K562 (cell line): ENCODE measurements at places on chromosomes 3 and 15.

DNA sequence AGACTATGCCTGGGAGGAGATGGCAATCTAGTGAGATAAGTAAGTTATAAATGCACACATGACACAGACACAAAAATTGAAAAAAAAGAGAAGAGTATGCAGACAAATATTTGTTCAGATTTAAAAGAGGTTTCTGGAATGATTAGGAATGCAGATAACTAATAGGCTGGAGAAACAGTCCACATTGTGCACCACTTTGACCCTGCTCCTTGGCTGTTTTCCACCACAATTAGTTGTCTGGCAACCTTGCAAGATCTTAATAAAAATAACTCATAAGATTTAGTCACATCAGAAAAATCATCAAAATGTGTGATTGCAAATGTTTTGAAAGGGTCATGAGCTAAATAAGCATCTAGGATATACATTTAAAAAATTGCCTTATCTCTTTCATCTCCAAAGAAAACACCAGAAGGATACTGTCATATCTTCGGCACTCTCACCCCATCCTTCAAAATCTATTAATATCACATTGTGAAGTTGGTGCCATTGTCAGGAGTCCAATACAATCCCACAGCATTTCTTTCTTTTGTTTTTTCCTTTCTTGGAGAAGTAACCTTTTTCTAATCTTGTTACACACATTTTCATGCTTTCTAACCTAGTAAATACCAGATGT is 153.7 kb upstream of the KCNMB2 start:
- no peak for DNase-seq

DNA sequence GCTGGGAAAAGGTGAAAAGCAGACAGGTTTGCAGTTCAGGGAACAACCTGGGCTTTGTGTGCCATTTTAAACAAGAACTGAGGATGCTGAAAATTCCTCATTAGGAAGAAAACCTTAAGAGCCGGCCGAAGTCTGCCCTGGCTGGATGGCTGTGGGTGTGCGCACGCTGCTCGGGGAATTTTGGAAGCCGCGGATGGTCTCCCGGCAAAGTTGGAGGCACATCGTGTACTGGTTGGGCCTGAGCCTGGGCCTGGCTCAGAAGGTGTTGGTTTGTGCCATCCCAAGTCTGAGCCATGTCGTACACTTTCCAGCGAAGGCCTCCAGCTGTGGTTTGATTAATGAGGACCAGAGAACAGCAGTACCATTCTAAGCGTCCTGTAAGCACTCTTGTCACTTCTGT is 188.2 kb downstream of the ATP10A start:
- DNase-seq, result no peak

DNA sequence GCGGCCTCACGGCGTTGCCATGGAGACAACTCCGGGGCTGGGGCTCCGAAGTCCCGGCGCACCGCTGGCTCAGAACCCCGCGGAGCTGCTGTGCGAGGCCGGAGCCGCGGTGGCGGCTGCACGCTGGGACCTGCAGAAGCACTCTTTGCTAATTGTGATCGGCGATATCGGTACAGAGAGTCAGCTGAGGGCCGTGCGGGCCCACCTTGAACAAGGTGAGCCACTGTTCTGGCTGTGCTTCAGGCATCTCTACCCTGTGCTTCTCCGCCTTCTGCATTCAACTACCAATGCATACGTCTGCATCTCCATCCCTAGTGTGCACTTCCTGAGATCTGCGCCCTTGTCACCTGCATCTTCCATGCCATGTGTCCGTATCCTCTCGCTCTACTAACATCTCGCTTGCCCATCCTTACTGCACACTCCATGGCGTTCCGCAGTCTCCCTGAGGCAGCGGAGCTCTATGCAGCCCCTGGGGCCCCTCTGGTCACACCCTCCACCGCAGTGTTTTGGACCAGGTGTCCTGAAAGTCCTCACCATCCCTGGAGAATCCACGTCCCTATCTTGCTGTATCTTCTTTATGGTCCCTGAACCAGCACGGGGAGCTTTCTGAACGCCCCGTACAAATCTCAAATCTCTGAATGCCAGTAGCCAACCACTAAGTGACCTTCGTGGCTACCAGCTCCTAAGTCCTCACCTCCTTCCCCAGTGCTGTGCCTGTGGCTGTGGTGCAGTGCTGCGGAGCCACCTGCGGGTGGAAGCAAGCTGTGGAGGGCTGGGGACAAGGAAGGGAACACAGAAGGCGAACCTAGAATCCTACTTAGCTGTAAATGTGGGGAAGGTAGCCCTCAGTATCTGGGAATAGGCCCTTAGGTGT is 6.2 kb upstream of the MAP1A start:
- DNase-seq, result peak; percentile 74

DNA sequence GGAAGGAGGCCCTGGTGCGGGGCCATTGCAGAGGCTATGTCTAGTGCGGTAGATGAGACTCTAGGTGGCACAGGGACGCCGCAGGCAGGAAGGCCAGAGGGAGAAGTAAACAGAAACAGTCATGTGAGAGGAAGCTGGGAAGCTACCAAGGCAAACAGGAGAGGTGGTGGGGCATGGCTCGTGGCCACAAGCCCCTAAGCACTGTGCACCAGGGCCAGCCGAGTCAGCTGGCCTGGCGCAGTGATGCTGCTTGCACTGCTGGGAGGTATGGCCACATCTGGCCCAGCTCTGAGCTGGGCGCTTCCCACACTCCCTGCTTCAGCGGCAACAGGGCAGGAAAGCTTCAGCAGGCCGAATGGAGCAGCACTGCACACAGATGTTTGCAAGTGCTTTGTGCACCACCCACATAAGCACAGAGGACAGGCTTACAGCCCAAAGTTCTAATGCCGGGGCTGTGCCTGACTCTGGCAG is 76.6 kb downstream of the SRGAP3 start:
- no peak for DNase-seq

DNA sequence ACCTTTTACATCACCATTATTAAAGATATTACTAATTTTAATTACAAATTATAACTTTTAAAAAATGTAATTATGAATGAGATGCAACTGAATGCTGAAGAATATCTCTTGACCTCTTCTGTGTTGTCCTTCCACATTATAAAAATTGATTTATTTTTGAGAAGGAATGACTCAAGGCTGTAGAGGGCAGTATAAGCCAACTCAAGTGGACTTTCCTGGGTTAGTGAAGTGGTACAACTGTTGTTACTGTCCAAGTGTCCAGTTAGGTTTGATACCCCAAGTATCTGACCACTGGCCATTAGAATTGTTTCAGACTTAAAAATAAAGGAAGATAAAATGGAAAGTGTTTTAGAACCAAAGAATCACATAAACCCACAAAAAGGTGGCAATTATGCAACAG is 51.9 kb downstream of the BBX start:
- DNase-seq, result peak; percentile 10

DNA sequence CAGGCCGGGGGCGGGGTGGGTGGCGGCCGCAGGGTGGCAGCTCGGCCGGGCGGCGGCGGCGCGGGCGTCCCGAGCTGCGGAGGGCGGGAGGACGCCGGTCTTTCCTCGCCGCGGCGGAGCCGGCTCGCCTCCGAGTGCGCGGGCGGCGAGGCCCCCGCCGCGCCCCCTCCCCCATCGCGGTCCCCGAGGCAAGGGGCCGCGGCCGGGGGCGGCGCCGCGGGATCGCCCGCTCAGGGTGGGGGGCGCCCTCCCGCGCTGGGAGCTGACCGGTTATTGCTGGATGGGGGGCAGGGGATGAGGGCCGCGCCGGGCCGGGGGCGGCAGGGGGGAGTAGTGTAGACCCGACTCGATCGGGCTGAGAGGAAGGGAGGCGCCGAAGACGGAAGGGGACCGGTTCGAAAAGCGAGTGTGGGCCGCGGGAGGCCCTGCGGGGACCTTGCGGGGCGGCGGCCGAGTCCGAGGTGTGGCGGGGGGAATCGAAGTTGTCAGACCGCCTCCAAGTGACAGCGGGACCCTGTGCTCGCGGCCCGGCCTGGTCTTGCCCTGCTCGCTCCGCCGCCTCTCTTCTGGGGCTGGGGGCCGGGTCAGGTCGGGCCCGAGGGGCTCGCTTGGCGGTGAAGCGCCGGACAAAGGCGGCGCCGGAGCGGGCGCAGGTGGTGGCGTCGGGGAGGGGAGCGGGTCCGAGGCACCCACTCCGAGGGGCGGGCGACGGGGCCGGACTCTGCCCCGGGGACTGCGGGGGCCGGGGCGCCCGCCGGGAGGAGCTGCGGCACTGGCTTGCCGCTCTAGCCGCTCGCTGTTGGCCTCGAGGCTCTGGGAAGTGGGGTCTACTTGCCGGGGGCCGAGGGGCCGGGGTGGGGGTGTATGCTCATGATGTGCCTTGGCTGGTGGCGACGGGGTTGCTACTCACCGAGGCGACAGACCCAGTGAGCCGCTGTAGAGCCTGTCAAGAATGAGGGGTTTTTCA is 1.1 kb downstream of the BAHD1 start:
- DNase-seq, result peak; percentile 76

DNA sequence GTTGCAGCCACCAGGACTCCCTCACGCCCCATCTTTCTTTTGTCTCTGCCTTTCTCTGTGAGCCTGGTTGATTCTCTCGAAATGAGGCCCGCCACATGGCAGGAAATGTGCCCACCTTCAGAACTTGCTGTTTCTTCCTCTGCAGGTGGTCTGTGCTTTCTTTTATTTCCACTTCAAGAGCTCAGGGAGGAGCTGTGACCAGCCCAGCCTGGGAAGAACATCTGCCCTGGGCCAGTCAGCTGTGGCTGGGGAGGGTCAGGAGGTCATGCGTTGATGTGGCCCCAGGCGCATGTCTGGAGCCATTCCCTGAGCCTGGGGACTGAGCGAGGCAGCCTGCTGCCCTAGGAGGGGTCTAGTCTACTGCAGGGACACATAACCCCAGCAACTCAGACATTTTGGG is 8.0 kb downstream of the FBLN2 start:
- peak; percentile 47 for DNase-seq

GRCh38 chr3:3276630-3277029 is 97.1 kb upstream of the CRBN start:
- no peak for DNase-seq

GRCh38 chr3:179146911-179147513 is 1.1 kb upstream of the PIK3CA start:
- peak; percentile 65 for DNase-seq

- DNase-seq, result no peak
These were observed 357.0 kb downstream of the TIGIT start for GRCh38 chr3:114650808-114651207.

DNA sequence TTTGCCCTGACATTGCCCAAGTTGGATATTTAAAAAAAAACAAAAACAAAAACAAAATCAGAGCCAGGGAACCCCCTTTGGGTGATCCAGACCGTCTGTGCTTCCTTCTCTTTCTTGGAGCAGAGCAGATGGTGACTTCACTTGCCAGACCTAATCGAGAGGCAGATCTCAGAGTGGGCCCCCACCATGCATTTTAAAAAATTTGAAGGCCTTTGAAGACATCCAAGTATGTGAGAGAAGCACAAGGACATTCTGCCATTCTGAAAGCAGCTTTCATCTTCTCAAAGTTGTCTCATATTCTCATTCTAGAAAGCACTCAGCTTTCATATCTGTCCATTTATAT is 93.3 kb downstream of the SV2B start:
- DNase-seq, result no peak

GRCh38 chr3:10116138-10116460 is 624 bp downstream of the BRK1 start:
- DNase-seq, result peak; percentile 54

- no peak for DNase-seq
These were observed 142.4 kb upstream of the TMC3 start for GRCh38 chr15:81516461-81516860.

- DNase-seq, result peak; percentile 82
These were observed 1.3 kb downstream of the BHLHE40 start for GRCh38 chr3:4980229-4981203.

DNA sequence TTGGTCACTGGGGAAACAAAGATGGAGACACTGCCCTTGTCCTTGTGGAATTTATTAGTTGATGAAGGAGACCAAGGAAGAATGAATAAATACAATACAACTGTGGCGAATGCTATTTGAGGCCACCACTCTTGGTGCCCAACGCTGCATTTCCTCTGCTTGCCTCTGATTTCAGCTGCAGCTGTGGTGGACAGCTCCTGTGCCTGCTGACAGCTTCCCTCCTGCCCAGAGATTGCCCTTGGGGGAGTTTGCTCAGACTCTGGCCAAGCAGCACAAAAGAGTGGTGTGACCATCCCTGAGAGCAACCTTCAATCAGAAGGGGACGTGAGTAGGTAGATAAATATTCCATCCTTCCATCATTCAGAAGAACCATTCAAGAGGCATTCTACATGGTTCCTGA is 64.6 kb upstream of the FHIT start:
- no peak for DNase-seq

DNA sequence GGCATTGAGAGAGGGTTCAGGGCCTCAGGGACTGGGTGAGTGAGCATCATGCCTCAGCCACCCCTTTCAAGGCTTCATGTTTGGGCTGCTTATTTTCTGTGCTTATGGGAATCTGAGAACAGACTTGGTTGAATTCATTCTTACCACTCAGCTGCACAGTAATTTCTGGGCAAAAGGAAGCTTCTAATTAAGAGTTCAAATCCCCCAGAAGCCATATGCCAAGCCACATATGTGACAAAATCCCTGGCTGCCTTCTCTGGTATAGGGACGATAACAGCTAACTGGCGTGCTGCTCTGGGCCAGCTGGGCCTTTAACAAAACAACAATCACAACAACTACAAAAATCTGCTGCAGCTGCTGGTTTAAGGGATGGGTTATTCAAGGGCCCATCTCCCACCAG is 181.0 kb upstream of the ANKRD28 start:
- no peak for DNase-seq

DNA sequence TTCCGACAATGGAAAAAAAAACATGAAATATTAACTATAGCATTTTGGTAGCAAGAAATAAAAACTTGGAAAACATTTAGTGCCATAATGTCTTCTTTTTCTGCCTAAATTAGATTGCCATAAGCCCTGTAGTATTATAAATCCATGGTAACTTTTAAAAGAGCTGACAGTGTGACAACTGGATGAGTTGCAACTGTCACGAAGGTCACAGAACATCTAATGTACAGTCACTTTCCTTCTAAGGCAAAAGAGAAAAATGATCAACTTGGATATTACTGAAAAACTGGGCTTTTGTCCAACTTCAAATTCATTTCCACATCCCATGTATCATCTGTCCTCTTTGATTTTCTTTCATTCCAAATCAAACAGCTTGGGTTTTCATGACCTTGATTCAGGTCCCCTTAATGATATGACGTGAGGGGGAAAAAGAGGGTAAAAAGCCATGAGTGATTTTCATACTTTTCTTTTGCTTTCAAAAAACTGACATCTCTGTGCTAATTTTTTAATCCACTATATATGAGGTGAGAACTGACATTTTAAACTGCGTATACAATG is 602 bp downstream of the CPB1 start:
- no peak for DNase-seq

DNA sequence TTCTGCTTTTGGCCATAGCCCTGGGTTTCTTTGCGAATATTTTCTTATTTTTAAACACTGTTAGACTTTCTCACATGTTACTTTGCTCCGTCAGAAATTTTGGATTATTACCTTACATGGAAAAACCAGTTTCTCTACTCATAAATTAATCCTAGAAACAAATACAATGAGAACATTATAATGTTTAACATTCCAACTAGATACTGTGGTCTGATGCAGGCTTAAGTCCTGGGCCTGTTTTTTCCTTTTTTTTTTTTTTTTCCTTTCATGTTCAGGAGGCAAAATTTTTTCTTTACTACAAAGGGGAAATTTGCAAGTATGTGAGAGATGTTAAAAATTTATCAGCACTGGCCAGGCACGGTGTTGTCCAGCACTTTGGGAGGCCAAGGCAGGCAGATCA is 28.9 kb downstream of the POPDC2 start:
- no peak for DNase-seq
